Stimulated activated CD8-positive, alpha-beta memory T cell treated with anti-CD3 and anti-CD28 coated beads, Interleukin-12 subunit alpha, Interleukin-12 subunit beta, amount 100 ng/mL, for 1 hour (primary cell): ENCODE measurements at places on chromosomes 4 and X.

DNA sequence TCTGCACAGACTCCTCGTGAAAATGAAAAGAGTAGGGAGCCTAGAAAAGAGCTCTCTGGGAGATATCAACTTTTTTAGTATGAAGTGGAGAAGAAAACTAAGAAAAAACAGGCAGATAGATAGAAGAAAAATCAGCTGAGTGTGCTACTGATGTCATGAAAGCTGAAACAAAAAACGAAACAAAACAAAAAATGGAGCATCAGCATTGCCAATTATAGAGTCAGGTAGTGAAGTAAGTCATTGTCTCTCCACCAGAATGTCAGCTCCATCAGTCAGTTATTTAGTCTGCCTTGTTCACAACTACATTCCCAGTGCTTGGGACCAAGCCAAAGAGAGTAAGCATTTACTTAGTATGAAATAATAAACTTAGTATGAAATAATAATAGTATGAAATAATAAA lies 595.1 kb downstream of the STPG2 start:
- DNase-seq: no peak

GRCh38 chrX:11081511-11081910 lies 29.6 kb upstream of the HCCS start:
- no peak for DNase-seq

DNA sequence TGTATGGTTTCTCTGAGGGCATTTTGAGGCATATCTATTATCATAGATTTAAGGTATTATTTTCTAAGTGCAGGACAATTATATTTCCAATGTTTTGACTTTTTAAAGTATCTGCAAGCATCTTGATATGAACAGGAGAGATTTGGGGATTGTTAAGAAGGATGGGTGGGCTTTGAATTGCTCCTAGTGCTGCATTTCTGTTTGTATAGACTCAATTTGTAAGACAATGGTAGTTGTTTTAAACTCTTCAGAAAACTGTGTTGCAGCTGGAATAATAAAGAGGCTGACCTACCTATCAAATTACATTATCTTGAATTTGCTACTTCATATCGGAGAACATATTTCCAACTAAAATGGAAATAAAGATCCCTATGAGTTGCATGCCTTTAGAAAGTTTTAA lies 570.3 kb downstream of the ADGRL3 start:
- DNase-seq: no peak

GRCh38 chrX:68372665-68373064 lies 60.6 kb downstream of the OPHN1 start:
- DNase-seq: no peak

GRCh38 chr4:188332265-188332664 lies 193.0 kb downstream of the TRIML1 start:
- DNase-seq: no peak

GRCh38 chr4:26377328-26378311 lies 56.8 kb downstream of the RBPJ start:
- DNase-seq: no peak

DNA sequence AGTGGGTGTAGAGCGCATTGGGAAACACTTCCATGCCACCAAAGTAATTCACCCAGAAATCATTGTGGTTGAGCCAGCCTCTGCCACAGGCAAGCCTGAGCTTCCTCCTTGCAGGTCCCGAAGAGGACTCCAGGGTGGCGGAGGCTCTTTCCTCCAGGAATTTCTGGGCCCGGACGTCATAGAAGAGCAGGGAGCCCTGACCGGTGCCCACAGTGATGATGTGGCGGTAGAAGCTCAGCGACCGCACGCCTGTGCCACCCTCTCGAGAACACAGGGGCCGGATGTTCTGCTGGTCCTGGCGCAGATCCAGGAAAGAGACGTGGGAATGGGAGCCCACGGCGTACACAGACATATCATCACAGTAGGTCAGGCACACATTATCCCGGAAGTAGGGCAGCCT lies 1.3 kb downstream of the DCAF12L1 start:
- DNase-seq: no peak

DNA sequence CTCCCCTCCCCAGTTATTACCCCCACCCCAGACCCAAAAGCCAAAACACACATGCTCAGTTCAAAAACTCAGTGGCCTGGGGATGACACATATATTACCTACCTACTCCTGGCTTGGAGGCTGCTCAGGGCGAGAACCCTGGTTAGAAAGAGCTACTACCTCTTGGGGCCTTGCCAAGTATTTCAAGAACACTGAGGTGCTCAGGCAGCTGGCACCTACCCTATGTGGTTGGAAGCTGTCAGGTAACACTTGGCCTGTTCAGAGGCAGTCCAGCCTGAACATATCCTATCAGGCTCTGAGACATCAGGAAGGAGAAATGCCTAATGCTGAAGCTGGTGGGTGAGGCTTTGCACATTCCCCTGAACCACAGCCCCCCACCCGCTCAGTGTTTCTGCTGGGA lies 4.9 kb downstream of the BCAP31 start:
- no peak for DNase-seq

- no peak for DNase-seq
Measured at GRCh38 chrX:1462596-1463251, 10.0 kb upstream of the ASMTL start.

DNA sequence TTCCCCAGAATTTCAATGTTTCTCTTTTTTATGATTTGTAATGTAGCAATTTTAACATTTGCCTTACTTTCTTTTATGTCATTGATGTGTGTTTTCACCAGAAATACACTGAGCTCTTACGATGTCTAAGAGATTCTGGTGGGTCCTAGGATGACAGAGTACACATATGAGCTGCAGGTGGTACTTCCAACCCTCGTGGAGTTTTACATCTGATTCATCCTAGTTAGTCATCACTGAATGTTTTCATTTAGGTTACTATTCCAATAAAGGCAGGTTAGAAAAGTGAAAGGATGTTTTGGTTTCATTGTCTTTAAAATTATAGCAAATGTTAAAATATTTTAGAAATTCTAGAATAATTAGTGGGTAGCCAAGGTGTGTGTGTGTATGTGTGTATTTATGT lies 605.9 kb downstream of the ADGRL3 start:
- no peak for DNase-seq

DNA sequence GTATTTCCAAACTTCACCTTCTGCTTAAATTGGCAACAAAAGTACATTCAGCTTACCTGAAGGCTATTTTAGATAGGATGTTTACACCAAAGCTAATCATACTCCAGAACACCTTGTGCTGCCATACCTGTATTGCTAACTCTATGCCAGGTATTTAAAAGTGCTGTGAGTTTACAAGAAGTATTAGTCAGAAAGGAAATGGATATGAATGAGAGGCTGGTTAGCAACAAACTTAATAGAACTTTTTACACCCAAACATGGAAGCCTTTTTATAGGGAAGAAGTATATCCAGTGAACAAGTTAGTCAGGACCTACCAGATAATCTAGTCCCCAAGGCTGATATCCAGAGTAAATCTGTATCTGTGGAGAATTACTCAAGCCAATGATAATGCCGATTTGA lies 131.2 kb upstream of the SPRY1 start:
- no peak for DNase-seq
